ENCODE measurements at places on chromosomes 6 and 20. TPM values are rescaled to one million over a fixed set of nuclear protein-coding genes. Genes with fewer than 3 reads are reported as not detected.

- H3K36me3 ChIP-seq = no peaks in the 10 kb centered on the region
- H3K4me1 ChIP-seq = no peaks in the 10 kb centered on the region
- no peak overlapping the region for H3K27ac ChIP-seq
- DNase-seq = no peak
Measured at GRCh38 chr6:133159255-133159795, 81.8 kb upstream of the EYA4 start.

GRCh38 chr6:28125401-28125800 lies 992 bp downstream of the ZSCAN16 start:
- H3K27ac ChIP-seq = no peak overlapping the region
- no peak overlapping the region for H3K4me3 ChIP-seq
- peaks cover 17% of the 10 kb centered on the region for H3K36me3 ChIP-seq
- no peaks in the 10 kb centered on the region for H3K27me3 ChIP-seq

- H3K27ac ChIP-seq = no peak overlapping the region
- H3K4me1 ChIP-seq = no peaks in the 10 kb centered on the region
- no peak overlapping the region for H3K4me3 ChIP-seq
Measured at GRCh38 chr6:90186637-90187371, 109.8 kb downstream of the BACH2 start.

DNA sequence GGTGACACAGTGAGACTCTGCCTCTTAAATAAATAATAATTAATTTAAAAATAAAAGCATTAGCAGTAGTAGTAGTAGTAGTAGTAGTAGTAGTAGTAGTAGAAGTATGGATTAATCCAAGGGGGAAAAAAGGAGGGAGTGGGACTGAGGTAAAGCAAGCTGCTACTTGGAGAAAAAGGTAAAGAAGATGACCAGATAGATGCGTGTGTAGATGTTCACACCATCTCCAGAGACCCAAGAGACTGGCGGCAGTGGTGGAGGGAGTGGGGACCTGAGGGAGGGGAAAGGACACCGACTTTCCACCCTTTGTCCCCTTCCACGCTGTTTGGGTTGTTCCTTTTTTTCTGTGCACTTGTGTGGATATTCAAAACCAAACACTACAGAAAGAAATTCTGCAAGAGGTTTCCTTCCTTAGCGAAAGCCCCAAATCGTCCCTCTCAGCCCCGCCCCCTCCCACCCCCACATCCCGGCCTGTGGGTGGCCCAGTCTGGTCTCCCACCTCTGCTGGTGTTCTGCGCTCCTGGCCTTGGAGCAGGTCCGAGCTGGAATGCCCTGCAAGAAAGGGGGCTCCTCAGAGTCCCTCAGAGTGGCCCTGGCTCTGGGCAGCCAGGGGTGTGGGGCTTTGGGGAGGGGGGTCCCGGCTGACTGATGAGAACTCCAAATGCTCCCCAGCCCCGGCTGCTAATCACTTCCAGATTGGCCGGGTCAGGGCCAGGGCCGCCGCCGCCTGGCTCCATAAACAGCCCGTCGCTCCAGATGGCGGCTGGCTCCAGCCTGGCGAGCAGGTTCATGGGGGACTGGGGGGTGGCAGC lies 60.2 kb downstream of the UBE2V1 start:
- no peak for DNase-seq
- peaks cover 34% of the 10 kb centered on the region for H3K4me1 ChIP-seq
- no peak overlapping the region for H3K27ac ChIP-seq
- no peaks in the 10 kb centered on the region for H3K27me3 ChIP-seq

DNA sequence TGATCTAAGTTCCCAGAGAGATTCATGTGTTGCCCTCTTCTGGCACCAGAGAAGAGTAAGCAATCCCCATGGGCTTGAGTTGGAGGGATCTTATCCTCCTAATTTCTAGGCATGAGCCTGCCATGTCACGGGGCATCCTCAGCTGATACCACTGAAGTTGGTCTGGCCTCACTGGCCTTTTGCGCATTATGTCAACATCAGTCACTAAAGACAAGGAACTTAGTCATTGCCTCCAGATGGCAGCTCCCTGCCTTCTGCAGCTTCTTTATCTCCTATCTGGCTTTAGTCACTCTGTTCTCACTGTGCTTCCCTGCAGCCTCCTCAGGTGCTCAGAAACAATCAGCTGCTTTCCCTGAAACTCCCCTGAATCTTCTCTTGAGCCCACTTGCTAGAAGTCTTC lies 312.2 kb downstream of the ADGRG6 start:
- no peak overlapping the region for H3K4me3 ChIP-seq
- H3K4me1 ChIP-seq = no peaks in the 10 kb centered on the region
- H3K27me3 ChIP-seq = no peaks in the 10 kb centered on the region
- H3K27ac ChIP-seq = no peak overlapping the region
- no peak for DNase-seq

- H3K4me3 ChIP-seq = no peak overlapping the region
- peaks cover 13% of the 10 kb centered on the region for H3K4me1 ChIP-seq
- no peak for DNase-seq
- H3K27ac ChIP-seq = no peak overlapping the region
Measured at GRCh38 chr6:70415247-70415646, 1.9 kb downstream of the FAM135A start.

DNA sequence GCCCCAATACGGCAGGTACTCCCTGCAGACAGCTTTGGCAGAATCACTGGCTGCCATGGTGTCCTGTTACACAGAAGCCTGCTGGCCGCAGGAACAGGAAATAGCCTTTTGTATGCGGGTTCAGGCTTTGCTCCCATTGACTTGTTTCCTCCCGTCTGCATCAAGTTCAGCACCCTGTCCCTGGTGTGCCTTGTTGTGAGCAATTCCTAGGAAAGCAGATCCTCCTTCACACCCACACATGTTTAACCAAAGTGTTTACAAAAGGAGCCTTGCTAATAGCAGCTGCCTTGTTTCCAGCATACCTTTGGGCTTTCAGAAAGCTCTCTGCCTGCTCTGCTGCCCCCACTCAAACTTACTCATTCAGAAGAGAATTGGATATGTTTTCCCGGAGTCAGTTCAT lies 127.2 kb upstream of the SUPT3H start:
- no peaks in the 10 kb centered on the region for H3K27me3 ChIP-seq
- no peaks in the 10 kb centered on the region for H3K4me1 ChIP-seq
- H3K36me3 ChIP-seq = no peaks in the 10 kb centered on the region
- no peak for DNase-seq
- no peak overlapping the region for H3K27ac ChIP-seq

DNA sequence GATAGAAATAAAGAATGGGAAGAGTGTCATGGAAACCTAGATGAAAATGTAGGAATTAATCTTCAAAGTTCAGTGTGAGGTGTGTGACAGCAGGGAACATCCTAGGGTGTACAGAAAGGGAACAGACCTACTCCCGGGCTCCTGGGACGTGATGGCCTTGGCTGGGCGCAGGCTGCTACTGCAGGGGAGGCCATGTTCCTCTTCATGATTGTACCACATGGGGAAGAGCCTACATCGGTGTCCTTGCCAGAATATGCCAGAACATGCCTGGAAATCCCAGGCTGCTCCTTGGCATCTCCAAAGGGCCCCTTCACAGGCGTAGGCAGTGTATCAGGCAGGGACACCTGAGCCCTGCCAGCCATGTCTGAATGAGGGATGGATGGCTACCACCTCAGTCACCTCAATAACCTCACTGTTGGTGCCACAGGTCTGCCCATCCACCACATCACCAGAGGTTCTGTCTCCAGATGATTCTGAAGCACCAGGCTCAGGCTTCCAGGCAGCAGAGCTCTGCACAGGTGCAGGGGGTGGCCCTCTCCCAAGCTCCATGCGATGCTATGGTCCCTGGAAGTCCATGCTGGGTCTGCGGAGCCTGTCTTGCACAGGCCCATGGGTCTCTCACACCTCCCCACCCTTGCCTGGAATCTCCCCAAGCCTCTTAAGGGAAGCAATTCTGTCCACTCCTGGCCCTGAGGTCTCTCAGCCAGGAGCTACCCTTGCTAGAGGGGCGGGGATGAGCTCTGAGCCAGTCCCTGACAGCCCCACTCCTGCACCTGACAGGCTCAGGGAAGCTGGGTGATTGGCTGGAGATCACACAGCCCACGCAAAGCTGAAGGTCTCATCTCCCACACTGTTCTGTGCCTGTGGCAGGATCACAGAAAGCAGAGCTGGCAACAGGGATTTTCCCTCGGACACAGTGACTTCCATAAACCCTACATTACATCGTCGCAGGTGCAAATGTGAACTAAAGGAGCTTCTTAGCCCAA lies 20.2 kb downstream of the RAMACL start:
- H3K36me3 ChIP-seq = no peaks in the 10 kb centered on the region
- DNase-seq = no peak
- H3K4me1 ChIP-seq = no peaks in the 10 kb centered on the region
- no peaks in the 10 kb centered on the region for H3K27me3 ChIP-seq

DNA sequence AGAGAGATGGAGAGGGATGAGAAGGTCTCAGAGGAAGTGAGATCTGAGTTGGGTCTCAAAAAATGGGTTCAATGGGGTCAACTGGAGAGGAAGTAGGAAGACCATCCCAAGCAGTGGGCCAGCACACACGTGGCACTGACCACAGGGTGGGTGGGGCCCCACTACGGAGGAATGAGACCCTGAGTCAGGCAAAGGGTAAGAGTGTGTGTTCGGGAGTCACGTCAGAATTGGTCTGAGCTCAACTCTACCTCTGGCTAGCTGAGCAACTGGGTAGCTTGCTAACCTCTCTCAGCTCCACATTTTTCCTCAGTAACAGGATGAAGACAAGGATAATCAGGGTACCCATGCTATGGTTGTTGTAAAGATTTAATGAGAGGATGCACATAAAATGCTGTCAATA lies 79.0 kb downstream of the TRERF1 start:
- DNase-seq = no peak
- no peaks in the 10 kb centered on the region for H3K36me3 ChIP-seq
- H3K4me1 ChIP-seq = no peaks in the 10 kb centered on the region
- H3K27me3 ChIP-seq = no peaks in the 10 kb centered on the region
- no peak overlapping the region for H3K27ac ChIP-seq

GRCh38 chr6:90534337-90535025 lies 52.4 kb downstream of the MAP3K7 start:
- H3K4me1 ChIP-seq = peaks cover 3% of the 10 kb centered on the region
- no peaks in the 10 kb centered on the region for H3K36me3 ChIP-seq
- DNase-seq = no peak
- no peak overlapping the region for H3K4me3 ChIP-seq

DNA sequence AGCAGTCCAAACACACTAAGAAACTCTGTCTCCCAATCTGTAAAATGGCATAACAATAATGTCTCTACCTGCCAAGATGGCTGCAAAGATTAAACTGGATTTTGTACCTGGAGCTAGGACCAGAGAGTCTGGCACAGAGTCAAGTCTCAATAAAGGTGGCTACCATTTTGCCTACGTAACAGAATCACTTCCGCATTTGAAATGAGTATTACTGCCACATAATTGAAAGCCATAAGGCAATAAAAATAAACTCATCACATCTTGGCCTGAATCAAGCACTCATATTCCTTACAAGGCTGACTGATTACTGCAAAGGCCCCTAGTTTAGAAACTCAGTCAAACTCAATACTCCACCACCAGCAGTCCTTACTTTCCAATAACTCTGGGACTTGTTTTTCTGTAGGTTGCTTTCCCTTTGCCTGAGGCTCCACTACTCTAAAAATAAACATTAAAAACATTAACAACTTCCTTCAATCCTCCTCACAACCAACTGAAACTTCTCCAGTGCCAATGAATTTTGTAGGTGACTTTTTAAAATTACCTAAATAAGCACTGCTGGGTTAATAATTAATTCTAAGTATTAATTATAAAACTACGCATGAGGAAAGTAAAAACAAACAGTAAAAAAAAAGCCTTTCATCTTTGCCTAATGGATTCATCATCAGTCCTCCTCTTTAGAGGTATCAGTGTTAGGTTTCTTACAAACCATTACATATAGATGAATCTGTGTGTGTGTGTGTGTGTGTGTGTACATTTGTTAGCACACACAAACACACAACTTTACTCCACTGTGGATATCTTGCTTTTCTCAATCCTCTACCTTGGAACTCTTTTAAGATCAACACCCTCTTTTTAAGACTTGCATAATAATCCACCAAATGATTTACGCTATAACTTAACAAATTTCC lies 3.7 kb downstream of the KIF16B start:
- no peak overlapping the region for H3K27ac ChIP-seq
- H3K27me3 ChIP-seq = no peaks in the 10 kb centered on the region
- H3K4me1 ChIP-seq = peaks cover 13% of the 10 kb centered on the region
- no peaks in the 10 kb centered on the region for H3K36me3 ChIP-seq
- no peak overlapping the region for H3K4me3 ChIP-seq

- H3K4me3 ChIP-seq = no peak overlapping the region
- H3K27ac ChIP-seq = no peak overlapping the region
- no peaks in the 10 kb centered on the region for H3K36me3 ChIP-seq
Measured at GRCh38 chr6:51398793-51399192, 580.1 kb downstream of the TFAP2B start.

DNA sequence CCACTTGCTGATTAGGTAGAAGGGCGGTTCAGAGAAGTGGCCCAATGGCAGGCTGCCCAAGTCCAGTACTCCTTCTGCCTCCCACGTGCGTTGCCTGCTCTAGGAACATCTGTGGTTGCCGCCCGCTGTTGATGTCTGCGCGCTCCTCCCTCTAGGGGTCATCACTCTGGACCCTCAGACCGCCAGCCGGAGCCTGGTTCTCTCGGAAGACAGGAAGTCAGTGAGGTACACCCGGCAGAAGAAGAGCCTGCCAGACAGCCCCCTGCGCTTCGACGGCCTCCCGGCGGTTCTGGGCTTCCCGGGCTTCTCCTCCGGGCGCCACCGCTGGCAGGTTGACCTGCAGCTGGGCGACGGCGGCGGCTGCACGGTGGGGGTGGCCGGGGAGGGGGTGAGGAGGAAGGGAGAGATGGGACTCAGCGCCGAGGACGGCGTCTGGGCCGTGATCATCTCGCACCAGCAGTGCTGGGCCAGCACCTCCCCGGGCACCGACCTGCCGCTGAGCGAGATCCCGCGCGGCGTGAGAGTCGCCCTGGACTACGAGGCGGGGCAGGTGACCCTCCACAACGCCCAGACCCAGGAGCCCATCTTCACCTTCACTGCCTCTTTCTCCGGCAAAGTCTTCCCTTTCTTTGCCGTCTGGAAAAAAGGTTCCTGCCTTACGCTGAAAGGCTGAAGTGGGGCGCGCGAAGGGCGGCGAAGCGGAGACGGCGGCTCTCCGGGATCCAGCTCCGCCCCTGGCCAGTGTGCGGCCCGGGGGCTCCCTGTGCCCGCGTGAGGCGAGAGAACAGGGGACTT lies 8.5 kb downstream of the TRIM15 start:
- H3K4me1 ChIP-seq = no peaks in the 10 kb centered on the region
- peak overlapping the region; percentile 34 for H3K4me3 ChIP-seq
- no peaks in the 10 kb centered on the region for H3K36me3 ChIP-seq
- H3K27me3 ChIP-seq = no peaks in the 10 kb centered on the region

- H3K4me1 ChIP-seq = peaks cover 60% of the 10 kb centered on the region
- H3K27me3 ChIP-seq = no peaks in the 10 kb centered on the region
Measured at GRCh38 chr20:36472637-36473090, 68.7 kb upstream of the MYL9 start.

- H3K27me3 ChIP-seq = no peaks in the 10 kb centered on the region
- H3K4me3 ChIP-seq = no peak overlapping the region
- peaks cover 46% of the 10 kb centered on the region for H3K4me1 ChIP-seq
- H3K27ac ChIP-seq = no peak overlapping the region
Measured at GRCh38 chr6:21733311-21733710, 139.8 kb downstream of the SOX4 start.

SLC29A1 gene
- total RNA-seq = 172 TPM

HECA gene
- total RNA-seq = 46.7 TPM

CPNE5 gene
- total RNA-seq = 0.85 TPM

C6orf15 gene
- total RNA-seq = not detected

OPRM1 gene
- not detected for total RNA-seq

CFAP206 gene
- total RNA-seq = not detected

Data from thoracic aorta (tissue), 2 donors.